ENCODE measurements at places on chromosomes 11 and 22. TPM values are rescaled to one million over a fixed set of nuclear protein-coding genes. Genes with fewer than 3 reads are reported as not detected.

DNA sequence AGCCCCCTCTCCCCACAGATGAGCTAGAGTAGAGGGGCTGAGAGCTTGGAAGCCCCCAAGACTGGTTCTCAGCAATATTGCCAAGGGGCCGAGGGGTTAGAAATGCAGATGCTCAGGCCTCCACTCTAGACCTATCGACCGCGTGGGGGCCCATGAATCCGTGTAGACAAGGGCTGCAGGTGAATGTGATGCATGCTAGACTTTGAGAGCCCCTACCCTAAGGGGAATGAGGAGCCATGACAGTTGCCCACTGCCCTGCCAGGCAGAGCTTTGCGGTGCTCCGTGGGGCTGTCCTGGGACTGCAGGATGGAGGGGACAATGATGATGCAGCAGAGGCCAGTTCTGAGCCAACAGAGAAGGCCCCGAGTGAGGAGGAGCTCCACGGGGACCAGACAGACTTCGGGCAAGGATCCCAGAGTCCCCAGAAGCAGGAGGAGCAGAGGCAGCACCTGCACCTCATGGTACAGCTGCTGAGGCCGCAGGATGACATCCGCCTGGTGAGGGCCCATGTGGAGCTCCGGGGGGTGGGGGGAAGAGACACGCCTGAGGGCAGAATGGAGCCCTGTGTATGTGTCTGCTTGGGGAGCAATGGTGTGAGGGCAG lies 1.3 kb downstream of the SSH3 start:
- H3K4me3 ChIP-seq, result peak overlapping the region; percentile 74
- H3K4me1 ChIP-seq, result peaks cover 11% of the 10 kb centered on the region
- no peaks in the 10 kb centered on the region for H3K36me3 ChIP-seq
- H3K27ac ChIP-seq, result peak overlapping the region; percentile 14
- H3K27me3 ChIP-seq, result no peaks in the 10 kb centered on the region

Gene MMP27
- total RNA-seq, result not detected

DNA sequence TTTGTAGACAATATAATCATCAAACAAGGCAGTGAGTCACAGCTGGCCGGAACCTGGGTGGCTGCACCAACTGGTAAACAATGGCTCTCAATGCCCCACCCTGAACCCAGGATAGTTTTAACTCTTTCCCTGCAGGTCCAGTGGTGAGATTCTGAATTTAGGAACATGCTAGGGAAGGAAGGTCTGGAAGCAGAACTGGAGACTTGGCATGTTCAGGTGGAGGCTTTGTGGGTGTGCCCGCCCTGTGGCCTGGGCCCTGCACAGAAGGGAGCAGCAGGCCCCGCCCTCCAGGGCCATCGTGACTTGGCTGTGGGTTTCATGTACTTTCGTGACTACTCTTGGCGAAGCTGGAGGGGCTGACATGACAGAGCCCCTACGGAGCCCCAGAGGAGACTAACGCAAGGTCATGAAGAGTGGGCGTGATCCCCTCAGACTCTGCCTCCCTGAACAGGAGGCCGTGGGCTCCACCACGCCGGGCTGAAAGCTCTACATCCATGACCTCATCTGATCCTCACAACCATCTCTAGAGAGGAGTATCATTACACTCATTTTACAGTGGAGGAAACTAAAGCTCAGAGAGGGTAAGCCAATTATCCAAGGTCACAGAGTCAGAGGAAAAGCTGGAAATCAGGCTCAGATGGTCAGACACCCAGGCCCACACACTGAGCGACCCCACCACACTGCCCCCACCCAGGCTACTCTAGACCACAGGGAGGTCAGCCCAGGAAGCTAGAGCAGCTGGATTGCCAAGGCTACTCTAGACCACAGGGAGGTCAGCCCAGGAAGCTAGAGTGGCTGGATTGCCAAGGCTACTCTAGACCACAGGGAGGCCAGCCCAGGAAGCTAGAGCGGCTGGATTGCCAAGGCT lies 27.3 kb downstream of the MAFF start:
- H3K4me1 ChIP-seq, result peaks cover 17% of the 10 kb centered on the region
- H3K36me3 ChIP-seq, result no peaks in the 10 kb centered on the region
- H3K27me3 ChIP-seq, result no peaks in the 10 kb centered on the region
- H3K4me3 ChIP-seq, result peak overlapping the region; percentile 75
- peak overlapping the region; percentile 93 for H3K27ac ChIP-seq
- no peak for DNase-seq

DNA sequence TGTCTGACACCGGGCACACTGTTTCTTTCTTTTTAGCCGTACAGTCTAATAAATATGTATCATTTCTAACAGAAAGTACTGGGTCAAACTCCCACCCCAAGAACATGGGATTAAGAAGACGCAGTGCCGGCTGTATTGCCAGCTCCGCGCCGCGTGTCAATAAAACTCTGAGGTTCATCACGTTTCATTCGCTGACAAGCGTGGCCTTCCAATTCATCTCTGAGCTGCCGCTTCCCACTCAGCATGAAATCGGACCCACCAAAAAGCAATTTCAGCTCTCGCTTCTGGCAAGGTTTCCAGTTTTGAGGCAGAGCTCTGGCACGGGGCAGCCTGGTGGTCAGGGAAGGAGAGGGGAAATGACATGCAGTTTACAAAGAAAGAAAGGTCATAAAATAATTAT lies 819.8 kb downstream of the OPCML start:
- no peak overlapping the region for H3K4me3 ChIP-seq
- DNase-seq, result no peak
- no peaks in the 10 kb centered on the region for H3K36me3 ChIP-seq
- H3K27ac ChIP-seq, result no peak overlapping the region

- no peak for DNase-seq
- H3K27ac ChIP-seq, result no peak overlapping the region
- peaks cover 3% of the 10 kb centered on the region for H3K36me3 ChIP-seq
- H3K4me1 ChIP-seq, result peaks cover 5% of the 10 kb centered on the region
- peaks cover 58% of the 10 kb centered on the region for H3K27me3 ChIP-seq
- no peak overlapping the region for H3K4me3 ChIP-seq
Measured at GRCh38 chr11:119539583-119539982, 116.6 kb upstream of the THY1 start.

DNA sequence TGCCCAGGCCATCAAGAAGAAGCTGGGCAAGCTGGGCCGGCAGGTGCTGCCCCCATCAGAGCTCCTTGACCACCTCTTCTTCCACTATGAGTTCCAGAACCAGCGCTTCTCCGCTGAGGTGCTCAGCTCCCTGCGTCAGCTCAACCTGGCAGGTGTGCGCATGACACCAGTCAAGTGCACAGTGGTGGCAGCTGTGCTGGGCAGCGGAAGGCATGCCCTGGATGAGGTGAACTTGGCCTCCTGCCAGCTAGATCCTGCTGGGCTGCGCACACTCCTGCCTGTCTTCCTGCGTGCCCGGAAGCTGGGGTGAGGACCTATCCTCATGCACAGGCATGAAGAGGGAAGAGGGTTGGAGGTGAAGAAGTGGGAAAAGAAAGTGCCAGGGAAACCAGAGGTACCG lies 5.3 kb upstream of the NHERF4 start:
- H3K4me1 ChIP-seq, result peaks cover 3% of the 10 kb centered on the region
- H3K27ac ChIP-seq, result no peak overlapping the region
- no peaks in the 10 kb centered on the region for H3K36me3 ChIP-seq
- DNase-seq, result no peak
- no peak overlapping the region for H3K4me3 ChIP-seq
- H3K27me3 ChIP-seq, result no peaks in the 10 kb centered on the region

DNA sequence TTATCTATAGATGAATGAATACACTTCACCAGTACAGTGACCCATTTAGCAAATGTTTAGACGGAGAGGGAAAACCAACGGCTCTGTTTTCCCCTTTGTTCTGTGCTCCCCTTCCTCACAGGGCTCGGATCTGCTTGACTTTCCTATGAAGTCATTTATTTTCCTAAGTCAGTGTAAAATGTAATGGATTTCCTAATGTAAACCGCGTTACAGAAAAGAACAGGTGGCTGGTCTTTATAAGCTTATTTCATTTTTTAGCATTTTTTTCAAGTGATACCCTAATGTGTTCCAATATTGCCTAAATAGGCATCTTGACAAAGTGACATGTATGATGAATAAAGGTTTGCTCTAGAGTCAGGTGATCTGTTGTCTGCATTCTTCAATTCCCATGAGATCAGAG lies 207.5 kb downstream of the PGR start:
- no peak overlapping the region for H3K27ac ChIP-seq
- no peak for DNase-seq
- no peaks in the 10 kb centered on the region for H3K27me3 ChIP-seq
- no peak overlapping the region for H3K4me3 ChIP-seq
- H3K4me1 ChIP-seq, result no peaks in the 10 kb centered on the region

DNA sequence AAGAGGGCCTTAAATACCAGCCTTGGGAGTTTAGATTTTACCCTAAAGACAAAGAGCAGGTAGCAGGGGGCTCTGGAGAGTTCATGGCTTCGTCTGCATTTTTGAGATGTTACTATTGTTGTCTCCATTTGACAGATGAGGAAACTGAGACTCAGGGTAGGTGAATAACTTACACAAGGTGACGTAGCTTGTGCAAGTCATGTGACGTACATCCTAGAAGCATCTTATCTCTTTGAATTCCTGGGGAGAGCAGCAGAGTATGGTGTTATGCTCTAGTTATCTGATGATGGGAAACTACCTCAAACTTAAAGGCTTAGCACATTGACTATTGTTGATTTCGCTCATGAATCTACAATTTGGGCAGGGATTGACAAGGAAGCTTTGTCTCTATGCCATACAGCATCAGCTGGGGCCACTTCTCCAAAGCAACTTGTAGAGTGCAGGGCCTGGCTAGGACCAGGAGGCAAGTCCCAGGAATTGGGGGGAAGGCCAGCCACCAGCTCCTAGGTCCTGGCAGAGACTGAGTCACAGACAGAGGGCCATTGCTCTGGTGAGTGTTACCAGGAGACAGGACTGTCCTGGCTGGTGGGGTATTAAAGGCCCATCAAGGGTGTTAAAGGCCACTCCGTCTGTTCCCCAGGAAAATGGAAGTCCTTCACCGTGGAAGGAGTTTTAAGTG lies 52.1 kb upstream of the TSKU start:
- DNase-seq, result no peak
- H3K4me3 ChIP-seq, result no peak overlapping the region
- H3K27me3 ChIP-seq, result peaks cover 49% of the 10 kb centered on the region

Gene CD6
- 533 TPM for total RNA-seq

Gene SERPING1
- total RNA-seq, result 0.57 TPM

DNA sequence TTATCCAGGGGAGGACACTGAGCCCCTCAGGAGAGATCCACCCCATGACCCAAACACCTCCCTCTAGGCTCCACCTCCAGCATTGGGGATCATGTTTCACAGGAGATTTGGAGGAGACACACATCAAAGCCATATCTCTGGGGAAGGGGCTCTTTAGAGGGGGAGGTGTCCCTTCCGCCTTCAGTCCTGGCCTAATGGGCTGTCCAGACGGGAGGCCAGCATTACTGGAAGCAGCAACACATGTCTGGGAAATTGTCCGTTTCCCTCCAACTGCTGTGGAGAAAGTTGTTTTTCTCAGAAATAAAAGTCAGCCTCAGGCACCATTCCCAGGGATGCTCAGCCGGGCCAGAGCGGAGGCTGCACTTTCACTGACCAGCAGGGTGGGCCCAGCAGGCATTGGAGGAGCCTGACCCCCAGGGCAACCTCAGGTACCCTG lies 9.5 kb downstream of the CACNA1I start:
- H3K27me3 ChIP-seq, result peaks cover 6% of the 10 kb centered on the region
- no peak for DNase-seq
- no peak overlapping the region for H3K27ac ChIP-seq
- H3K4me3 ChIP-seq, result no peak overlapping the region

DNA sequence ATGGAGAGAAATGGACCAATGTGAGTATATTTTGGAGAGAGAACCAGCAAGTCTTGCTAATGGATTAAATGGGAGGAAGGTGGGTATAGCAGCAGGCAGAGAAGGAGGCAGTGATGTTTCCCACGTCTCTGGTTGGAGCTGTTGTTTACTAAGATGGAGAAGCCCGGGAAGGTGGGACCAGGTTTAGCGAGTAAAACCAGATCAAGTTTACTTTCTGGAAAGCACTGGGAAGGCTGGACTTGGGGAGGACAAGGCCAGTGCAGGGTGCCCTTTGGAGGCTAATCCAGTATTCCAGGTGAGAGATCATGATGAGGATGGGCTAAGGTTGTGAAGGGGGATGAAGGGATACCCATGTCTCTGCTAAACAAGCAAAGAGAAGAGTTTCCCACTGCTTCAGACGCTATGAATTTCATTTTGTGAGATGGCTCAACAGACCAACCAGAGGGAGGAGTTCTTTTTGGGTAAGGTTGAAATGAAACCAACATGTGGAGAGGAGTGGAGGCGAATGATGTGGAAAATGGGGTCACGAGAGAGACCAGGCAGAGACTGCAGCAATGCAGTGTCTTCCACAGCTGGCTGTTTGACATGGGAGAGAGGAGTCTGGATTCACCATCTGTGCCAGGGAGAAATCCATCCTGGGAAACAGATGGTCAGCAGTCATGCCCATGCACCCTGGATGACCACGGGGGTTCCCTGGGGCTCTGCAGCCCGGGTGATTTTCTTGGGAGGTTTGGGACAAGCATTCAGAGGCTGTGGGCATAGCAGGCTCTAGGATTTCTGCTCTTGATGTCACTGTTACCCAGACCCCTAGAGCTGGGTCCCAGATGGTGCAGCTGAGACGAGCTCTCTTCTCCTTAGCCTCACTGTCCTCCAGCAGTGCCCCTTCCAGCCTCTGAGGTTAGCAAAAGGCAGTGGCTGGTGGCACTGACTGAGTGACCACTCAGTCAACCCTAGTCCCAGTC lies 24.9 kb downstream of the COMMD9 start:
- peaks cover 3% of the 10 kb centered on the region for H3K36me3 ChIP-seq
- peaks cover 42% of the 10 kb centered on the region for H3K27me3 ChIP-seq
- H3K4me3 ChIP-seq, result no peak overlapping the region
- H3K4me1 ChIP-seq, result peaks cover 1% of the 10 kb centered on the region
- no peak for DNase-seq

DNA sequence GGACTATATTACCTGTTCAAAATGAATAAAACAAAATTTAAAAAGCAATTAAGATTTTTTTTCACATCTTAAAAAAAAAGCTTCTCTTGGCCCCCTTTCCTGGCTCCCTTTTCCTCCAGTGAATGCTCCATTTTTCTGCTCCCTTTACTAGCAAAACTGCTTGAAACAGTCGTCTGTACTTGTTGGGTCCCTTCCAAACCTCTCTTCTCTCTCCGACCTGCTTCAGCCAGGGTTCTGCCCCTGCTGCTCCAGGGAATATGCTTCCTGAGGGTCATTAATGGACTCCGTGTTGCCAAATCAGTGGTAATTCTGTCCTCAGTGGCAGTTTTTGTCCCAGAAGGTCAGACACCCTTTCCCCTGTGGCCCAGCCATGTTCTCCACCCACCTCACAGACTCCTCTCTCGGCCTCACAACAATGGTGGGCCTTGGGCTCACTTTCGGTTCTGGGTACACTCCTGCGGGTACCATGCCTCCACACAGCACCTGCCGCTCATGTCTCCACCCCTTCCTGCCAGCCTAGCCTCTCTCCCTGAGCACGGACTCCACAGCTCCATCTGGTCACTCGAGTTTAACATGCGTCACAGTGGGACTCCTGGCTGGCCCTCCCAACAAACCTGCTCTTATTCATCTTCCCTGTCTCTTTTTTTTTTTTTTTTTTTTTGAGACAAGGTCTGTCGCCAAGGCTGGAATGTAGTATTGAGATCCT lies 7.8 kb upstream of the POLR3H start:
- no peak overlapping the region for H3K27ac ChIP-seq
- DNase-seq, result no peak
- H3K4me3 ChIP-seq, result no peak overlapping the region
- peaks cover 7% of the 10 kb centered on the region for H3K4me1 ChIP-seq
- H3K27me3 ChIP-seq, result peaks cover 12% of the 10 kb centered on the region
- no peaks in the 10 kb centered on the region for H3K36me3 ChIP-seq
